ENCODE measurements at places on chromosomes 12 and 14.

DNA sequence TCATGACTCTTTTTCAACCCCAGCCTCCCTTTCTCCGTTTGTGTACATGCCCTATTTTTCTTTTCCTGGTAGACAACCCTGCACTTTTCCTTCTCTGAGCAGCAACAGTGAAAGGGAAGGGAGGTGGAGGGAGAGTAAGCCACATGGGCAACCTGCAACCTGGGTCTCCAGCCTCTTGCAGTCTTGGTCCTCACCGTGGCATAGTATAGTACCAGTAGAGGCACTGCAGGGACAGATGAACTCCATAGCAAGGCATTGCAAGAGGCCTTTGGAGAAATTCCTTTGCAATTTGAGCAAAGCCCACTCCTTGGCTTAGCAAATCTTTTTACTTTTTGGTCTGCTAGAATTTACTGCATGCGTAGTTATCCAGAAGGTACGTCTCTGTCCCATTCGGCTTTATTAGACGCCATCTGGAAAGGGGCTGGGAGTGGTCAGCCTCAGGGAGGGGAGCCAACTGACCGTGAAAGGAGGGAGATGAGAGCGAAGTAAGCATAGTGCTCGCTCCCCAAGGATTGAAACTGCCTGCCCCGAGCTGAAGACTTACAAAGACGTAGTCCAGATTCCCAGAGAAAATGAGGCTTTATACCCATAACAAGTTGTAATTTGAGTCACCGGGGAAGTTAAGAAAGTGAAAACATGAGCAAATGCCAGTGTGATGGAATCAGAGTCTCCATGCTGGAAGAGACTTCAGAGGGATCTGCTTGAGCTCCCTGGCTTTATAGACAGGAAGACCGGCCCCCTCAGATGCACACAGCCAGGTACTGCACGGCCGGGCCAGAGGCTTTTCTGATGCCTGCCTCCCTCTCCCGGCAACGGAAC, 332.0 kb downstream of the CACNA1C start:
- DNase-seq = no peak

GRCh38 chr14:77094672-77095284, 3.3 kb upstream of the CIPC start:
- peak; percentile 80 for DNase-seq

DNA sequence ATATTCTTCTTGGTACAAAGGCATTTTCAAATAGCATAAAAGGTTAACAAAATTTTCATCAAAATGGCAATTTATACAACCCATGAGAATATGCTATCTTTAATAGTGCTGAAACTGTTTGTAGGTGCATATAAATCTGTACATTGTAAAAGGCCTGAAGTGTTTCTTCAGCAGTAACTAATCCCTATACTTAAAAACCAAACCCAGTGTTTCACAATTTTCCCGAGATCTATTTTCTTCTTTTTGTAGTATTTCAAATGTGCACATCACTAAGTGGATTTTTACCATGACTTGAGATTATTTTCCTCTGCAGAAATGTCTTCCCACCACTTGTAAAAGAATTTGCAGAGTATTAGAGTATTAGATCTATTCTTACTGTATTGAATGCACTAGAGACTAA, 76.5 kb downstream of the FERMT2 start:
- no peak for DNase-seq

- no peak for DNase-seq
Measured at GRCh38 chr12:120980800-120981368, 2.5 kb downstream of the HNF1A start.

DNA sequence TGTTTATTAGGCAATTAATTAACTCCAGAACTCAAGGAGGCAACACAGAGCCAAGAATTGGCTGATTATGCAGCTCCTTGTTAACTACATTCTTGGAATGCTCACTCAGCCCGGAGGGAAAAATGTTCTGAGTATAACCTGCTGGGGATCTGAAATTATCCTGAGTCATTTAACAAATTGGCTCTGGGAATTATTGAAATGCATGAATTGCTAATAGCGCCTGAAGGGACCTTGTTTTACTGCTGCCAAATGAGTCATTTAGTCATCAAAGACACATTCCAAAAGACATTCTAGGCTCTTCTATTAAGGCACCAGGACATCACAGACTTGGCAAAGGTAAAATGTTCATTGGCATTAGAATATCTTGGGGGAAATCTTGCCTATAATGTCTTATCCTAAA, 13.0 kb downstream of the TMEM52B start:
- DNase-seq = no peak

DNA sequence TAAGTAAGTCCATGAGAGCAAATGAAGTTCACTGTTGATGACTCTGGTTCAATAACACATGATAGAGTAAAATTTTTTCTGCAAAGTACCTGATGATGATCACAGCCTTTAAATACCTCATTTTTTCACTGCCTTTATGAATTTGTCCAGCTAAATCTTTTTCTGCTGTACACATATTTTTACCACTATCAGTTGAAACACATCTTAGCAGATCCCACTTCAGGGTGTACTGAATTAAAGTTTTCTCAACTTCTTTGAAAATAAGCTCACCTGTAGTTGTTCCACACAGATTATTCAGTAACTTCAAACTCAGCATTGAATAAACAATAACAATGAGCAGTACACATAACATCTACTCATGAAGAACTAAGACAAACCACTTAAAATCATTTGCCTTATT, 385.9 kb downstream of the NELL2 start:
- DNase-seq = no peak

DNA sequence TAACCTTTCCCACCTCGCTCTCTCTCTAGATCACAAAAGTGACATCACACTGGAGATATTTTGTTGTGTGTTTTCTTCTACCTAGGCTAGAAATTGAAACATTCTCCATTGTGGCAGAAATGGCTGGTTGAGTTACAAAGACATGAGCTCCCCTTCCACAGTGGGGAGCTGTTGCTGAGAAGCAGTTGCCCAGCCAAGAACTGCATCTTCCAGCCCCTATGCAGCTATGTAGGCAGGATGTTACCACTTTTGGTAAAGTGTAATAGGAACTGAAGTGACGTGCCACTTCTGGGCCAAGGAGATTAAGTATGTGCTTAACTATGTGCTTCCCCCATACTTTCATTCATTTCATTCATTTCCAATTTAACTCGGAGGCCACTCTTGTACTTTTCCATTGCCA, 138.7 kb upstream of the E2F7 start:
- no peak for DNase-seq

GRCh38 chr12:116880213-116880816, 926 bp downstream of the HRK start:
- no peak for DNase-seq

DNA sequence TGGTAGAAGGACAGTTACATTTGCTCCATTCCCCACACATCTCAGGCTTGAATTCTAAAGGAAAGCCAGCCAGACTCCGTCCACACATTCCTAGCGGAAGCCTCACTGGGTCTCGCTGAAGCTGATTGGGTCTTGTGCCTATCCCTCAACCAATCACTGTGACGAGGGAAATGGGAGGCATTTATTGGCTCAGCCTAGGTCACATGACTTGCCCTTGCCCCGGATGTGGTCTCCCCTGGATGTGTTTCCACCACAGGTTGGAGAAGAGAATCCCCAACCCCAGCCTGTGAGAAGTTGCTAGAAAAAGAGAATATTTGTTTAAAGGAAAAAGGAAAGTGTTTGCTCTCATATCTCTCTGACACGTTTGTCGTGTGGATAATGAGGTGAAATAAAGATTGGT, 93.4 kb downstream of the C12orf75 start:
- no peak for DNase-seq

DNA sequence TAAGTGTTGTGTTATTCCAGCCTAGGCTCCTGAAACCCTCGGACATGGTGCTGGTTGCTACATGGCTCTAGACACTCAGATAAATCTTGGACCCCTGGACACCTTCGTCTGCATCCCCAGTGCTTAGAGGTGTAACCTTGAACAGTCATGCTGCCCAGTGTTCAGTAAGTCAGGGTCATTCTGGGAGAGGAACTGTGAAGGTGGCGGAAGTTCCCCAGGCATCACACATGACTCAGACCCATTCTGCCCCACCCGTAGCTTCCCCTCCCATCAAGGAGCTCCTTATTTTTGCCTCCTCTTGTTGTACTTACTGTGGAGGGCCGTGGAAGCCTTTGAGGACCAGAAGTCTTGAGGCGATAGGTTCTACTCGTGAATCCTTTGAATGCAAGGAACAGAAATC, 18.1 kb upstream of the SSPN start:
- DNase-seq = no peak

DNA sequence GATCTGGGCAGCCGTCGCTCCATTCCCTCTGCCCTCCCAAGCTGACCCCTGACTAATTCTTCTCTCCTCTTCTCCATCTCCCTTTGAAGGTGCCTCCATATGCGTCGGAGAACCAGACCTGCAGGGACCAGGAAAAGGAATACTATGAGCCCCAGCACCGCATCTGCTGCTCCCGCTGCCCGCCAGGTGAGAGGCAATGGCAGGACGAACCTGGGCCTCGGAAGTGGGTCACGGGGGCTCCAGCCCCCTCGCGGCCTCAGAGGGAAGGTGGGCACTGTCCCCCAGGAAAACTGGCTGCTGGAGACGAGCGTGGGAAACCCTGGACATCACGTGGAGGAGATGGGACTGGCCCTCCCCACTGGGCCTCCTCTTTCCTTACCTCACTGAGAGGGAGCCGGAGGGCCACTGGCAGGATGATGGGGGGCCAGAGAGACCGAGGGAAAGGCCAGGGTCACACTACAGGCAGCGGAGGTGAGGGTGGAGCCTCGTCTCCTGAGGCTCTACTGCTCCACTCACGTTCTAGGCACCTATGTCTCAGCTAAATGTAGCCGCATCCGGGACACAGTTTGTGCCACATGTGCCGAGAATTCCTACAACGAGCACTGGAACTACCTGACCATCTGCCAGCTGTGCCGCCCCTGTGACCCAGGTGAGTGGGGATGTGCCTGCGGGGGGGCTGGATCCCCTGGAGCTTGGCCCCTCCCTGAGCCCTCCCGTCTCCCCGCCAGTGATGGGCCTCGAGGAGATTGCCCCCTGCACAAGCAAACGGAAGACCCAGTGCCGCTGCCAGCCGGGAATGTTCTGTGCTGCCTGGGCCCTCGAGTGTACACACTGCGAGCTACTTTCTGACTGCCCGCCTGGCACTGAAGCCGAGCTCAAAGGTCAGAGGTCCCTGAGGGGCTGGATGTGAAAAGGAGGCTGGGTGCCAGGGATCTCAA, 806 bp downstream of the LTBR start:
- no peak for DNase-seq

DNA sequence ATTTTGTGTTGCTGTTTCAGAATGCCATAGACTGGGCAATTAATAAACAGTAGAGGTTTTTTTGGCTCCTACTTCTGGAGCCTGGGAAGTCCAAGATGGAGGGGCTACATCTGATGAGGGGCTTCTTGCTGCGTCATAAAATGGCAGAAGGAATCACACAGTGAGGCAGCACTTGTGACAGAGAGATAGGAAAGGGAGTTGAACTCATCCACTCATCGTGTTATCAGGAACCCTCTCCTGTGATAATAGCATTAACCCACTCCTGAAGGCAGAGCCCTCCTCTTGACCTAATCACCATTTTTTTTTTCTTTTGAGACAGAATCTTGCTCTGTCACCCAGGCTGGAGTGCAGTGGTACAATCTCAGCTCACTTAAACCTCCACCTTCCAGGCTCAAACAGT, 9.7 kb downstream of the TDG start:
- DNase-seq = no peak
